ENCODE measurements at places on chromosomes 13 and 19.
A peak's percentile ranks its signal among the peaks of the same experiment; 100 is the strongest.

DNA sequence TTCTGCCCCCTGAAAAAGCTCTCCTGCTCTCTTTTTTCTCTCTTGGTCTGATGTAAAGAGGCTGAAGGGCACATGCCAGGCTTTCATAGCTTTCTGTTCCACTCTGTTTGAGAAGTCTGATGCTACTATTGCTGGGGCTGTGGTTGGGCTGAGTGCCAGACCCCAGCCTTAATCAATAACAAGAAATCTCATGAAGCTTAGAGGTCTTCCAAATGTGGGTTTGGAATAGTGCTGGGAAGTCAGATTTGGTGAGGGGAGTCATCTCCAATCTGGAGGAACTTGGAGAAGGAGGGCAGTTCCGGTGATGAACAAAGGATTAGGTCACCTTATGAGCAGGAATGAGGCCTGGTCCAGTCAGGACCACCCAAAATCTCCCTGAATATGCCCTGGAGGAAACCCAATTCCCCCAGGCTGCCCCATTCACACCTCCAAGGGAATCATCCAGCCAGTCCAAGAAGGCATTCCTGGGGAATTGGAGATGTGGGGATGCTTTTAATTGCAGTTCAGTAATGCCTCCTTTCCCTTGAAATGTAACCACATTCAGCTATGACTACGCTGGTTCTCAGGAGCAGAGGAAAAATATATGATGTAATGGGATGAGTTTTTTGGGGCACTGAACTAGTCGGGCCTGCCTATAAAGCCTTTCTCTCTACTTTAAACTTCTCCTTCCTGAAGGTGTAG is 102.0 kb downstream of the STARD13 start:
- peak; percentile 68 for DNase-seq

GRCh38 chr19:4519521-4520277 is 1.4 kb upstream of the PLIN4 start:
- no peak for DNase-seq

GRCh38 chr13:40132249-40132648 is 476.8 kb downstream of the COG6 start:
- no peak for DNase-seq

DNA sequence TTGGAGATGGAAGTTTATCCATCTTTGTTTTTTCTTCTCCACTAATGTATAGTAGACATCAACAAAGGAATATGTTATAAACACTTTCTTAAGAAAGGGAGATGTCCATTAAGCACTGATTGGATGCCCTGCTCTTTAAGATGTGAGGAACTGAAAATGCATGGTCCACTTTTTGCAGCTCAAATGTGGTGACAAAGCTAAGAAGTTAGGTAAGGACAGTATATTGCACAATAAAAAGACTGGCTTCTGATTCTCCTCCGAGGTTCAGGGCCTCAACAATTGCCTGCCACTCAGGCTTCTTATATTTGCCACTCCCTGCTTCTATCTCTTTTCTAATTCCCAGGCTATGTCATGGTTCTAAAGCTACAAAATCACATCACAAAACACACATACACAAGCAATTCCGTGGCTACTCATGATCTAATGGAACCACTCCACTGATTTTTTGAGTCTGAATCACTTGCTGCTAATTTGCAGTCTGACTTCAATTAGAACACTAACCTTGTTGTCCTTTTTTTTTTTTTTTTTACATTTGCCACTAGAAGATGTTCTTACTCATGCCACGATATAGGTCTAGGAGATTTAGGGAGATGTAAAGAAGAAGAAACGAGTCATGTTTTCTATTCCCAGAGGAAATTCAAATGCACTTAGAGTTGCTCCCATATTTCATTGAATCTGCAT is 29.6 kb upstream of the TNFSF11 start:
- DNase-seq = no peak

DNA sequence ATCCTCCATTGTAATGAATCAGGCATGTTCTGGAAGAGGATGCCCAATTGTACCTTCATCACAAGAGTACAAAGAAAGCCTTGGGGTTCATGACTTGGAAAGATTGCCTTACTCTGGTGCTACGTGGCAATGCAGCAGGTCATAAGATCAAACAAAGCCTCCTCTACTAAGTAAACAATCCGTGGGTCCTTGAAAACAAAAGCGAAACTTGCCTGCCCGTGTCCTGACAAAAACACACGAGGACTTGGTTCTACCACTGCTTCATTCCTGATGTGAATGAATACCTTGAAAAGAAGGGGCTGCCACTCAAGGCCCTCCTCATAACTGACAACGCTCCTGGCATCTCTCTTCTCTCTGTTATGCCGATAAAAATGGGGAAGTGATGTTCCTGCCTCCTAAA is 18.9 kb downstream of the ZNF563 start:
- DNase-seq = no peak

GRCh38 chr13:113643593-113643992 is 14.4 kb downstream of the ATP4B start:
- DNase-seq = no peak

DNA sequence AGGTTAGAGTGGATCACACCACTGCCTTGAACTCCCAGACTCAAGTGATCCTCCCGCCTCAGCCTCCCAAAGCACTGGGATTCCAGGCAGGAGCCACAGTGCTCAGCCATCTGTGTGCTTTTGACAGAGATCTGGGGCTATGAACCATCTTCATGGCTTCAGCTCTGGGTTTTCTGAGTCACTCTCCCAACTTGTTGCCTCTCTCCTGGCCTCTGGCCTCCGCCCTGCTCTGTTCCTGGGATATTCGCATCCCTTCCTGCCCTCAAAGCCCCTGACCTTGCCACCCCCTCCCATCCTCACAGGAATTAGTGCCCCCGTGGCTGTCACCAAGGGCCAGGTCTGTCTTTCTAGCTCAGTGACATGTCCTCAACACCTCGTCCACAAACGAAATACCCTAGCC is 5.7 kb upstream of the GMIP start:
- DNase-seq = no peak

DNA sequence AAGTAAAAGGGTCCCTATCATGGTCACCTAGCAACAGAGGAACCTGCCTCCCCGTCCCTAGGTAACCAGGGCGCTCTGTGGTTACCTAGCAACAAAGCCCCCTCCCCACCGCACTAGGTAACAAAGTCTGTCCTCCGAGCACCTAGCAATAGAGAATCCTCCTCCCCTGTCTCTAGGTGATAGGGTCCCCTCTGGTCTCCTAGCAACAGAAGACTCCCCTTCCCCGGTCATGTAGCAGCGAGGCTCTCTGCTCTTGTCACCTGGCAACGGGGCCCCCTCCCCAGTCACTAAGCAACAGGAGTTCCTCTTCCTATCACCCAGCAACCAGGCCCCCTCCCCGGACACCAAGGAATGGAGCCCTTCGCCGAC is 307 bp downstream of the JOSD2 start:
- DNase-seq = no peak

GRCh38 chr13:33303855-33304597 is 18.5 kb upstream of the STARD13 start:
- DNase-seq = no peak

DNA sequence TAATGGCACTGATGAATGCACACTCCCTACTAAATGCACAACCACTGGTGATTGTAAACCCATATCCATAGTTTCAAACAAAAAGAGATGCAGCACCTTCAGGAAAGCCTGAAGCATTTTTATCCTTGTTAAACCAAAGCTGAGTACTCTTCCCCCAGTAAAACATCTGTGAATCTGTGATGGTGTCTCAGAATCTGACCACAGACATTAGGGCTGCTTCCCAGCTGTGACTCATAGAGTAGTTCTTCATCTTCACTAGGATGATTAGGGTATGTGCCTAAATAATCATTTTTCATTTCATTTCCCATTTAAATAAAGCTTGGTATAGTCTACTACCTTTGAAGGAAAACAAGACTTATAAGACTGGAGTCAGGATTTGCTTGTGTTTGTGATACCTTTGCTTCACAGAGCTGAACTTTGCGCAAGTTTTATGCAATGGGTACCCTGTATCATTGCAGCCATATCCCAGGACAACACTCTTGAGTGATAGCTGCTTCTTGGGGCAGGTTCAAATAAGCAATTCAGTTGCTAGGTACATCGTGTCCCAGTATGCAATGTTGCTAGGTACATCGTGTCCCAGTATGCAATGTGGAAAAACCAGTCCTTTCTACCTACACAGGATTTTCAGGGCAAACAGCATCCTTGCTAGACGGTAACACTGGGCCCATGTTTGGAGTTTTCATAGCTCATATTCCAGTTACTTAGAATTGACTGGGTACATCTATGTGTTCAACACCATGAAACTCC is 277.1 kb downstream of the IRS2 start:
- peak; percentile 68 for DNase-seq

DNA sequence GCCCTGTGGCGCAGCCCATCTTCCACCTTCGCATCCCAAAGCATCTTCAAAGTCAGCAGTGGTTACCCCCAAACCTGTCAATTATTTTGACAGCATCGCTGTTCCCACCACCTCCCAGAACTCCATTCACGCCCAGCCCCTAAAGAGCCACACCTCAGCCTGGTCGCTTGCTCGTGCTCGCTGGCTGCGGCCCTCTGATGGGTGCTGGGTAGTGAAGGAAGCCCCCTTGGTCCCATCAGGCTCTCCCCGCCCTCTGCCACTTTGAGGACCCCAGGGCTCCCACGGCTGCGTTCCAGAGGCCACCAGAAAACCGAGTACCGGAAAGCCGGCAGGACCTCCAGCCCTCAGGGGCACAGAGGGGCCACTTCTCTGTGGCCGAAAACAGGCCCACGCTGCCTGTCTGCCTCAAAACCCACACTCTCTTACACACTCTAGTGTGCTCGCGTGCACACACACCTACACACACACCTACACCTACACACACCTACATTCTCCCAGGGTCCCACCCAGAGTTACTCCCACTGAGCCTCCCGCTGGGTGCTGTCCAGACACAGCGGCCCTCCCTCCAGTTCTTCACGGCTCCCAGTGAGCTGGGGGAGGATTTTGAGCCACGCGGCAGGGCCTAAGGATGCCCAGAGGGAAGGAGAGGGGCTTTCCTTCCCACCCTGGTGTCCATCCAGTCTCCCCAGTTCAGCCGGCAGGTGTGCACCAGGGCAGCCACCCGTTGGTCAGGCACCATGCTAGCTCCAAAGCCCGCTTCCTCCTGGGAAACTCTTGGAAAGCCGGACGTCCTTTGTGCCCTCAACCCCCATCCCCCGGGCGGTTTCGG is 1.9 kb downstream of the VSTM2B start:
- DNase-seq = no peak

- no peak for DNase-seq
These were observed 79.1 kb upstream of the MLNR start for GRCh38 chr13:49140910-49141611.

GRCh38 chr19:32676895-32677359 is 1.3 kb downstream of the RGS9BP start:
- peak; percentile 20 for DNase-seq

GRCh38 chr13:71644579-71644978 is 222.4 kb downstream of the DACH1 start:
- DNase-seq = no peak

DNA sequence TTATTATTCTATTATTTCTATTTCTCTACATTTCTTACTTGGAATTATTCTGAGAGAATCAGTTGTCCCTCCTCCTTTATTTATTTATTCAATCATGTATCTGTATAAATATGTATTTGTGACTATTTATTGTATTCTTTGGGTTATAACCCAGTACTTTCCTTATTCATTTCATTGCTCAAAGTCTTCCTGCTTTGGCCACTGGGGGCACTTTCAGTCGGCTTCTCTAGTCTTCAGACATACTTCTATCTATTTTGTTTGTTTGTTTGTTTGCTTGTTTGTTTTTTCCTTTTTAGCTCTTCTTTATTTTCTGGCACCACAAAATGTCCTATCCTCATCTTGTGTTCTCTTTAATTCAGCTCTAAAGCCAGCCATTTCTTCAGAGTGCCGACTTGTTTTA is 260.4 kb downstream of the NALCN start:
- no peak for DNase-seq

GRCh38 chr13:28569886-28570285 is 75.0 kb upstream of the FLT1 start:
- DNase-seq = no peak

GRCh38 chr13:49495783-49496762 is at the start of gene PHF11:
TSS of gene PHF11 (plus strand) at chr13:49495953. CDS start at chr13:49496002, 49 bp downstream.
- peak; percentile 83 for DNase-seq

DNA sequence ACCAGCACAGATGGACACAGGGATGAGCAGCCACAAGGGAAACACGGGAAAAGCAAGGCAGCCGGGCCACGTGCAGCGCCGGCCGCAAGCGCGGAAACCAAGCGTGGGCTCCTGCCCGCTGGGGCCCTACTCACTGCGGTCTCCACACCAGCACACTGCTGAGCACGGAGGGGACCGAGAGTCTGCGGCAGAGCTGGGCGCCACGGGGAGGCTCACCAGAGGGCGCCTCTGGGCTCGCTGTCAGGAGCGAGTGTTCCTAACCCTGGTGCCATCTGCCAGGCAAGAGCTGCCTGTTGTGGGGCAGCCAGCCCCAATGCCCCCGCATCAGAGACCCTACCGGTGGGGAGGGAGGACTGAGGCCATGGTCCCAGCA is 26.5 kb downstream of the MPND start:
- DNase-seq = peak; percentile 45

- DNase-seq = no peak
These were observed 45.0 kb downstream of the LACC1 start for GRCh38 chr13:43924549-43925245.

DNA sequence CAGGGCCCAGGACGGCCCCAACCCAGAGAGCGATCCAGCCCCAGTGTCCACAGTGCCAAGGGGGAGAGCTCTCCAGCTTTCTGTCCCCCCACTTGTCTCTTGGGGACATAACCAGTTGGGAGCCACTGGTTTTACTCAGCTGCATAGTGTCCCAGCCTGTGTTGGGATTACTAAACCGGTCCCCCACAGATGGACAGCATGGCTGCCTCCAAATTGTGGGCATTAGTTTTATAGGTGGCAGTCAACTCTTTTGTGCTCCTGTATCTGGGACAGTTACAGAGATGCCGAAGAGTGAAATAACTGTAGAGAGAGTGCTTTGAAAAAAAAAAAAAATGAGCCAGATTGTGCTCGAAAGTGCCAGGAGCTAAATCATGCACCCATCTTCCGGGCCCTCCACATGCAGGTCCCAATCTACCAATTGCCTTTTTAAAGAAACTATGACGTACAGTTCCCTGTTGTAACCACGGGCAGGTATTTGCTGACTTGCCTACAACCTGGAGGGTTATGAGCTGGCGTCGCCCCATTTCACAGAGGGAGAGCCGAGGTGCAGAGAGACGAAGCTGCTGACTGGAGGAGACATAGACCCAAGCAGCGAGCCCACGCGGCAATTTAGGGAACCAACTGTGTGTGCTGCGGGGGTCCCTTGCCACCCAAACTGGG is 2.4 kb upstream of the NFIC start:
- no peak for DNase-seq

GRCh38 chr13:74110053-74110452 is 24.2 kb downstream of the KLF12 start:
- DNase-seq = no peak

GRCh38 chr13:72097568-72097967 is 230.6 kb upstream of the DACH1 start:
- DNase-seq = no peak

GRCh38 chr13:51420681-51421490 is 31.9 kb downstream of the INTS6 start:
- DNase-seq = no peak

GRCh38 chr13:77430377-77430951 is 103.6 kb upstream of the MYCBP2 start:
- DNase-seq = no peak
